Osteocyte (in vitro differentiated cells): ENCODE measurements at places on chromosomes 4 and X. TPM values are rescaled to one million over a fixed set of nuclear protein-coding genes. Genes with fewer than 3 reads are reported as not detected.

DNA sequence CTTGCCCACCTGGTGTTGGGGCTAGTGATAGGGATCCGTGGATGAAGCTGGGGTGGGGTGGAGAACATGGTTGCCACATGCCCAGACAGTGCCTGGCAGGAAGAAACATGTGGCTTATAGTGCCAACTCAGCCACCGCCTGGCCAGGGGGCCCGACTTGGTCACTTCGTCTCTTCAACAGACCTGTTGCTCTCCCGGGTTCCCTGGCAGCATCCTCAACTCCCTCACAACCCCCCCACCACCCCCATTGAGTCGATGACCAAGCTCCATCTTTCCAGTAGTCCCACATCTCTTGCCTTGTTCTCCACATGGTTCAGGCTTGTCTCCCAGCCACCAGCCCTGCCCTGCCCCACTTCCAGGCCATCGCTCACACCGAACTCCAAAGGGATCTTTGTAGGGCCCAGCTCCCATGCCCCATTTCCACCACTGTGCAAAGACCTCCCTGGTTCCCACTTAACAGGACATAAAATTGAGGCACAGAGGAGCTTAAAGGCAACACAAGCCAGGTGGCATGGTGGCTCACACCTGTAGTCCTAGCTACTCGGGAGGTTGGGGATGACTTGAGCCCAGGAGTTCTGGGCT is 7.8 kb downstream of the PNCK start:
- no peak for DNase-seq

GRCh38 chr4:177229331-177229730 is 80.3 kb upstream of the NEIL3 start:
- DNase-seq: no peak

DNA sequence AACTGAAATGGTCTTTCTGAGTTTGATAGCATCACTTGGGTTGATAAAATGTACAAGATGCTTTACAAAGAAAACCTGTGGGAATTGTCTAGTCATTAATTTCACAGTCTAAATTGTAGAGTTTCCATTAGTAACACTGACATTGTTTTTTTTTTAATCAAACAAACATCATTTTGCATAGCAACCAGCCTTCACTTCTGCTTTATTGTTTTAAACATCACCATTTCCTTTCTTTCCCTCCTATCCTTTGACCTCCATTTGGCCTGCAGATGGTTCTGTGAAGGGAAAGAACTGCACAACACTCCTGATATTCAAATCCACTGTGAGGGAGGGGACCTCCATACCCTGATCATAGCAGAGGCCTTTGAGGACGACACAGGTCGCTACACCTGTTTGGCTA is 171.1 kb downstream of the PALLD start:
- no peak for DNase-seq

- DNase-seq: no peak
Measured at GRCh38 chr4:143531380-143531779, 17.9 kb downstream of the SMARCA5 start.

- no peak for DNase-seq
Measured at GRCh38 chr4:186790630-186791029, 67.0 kb upstream of the FAT1 start.

DNA sequence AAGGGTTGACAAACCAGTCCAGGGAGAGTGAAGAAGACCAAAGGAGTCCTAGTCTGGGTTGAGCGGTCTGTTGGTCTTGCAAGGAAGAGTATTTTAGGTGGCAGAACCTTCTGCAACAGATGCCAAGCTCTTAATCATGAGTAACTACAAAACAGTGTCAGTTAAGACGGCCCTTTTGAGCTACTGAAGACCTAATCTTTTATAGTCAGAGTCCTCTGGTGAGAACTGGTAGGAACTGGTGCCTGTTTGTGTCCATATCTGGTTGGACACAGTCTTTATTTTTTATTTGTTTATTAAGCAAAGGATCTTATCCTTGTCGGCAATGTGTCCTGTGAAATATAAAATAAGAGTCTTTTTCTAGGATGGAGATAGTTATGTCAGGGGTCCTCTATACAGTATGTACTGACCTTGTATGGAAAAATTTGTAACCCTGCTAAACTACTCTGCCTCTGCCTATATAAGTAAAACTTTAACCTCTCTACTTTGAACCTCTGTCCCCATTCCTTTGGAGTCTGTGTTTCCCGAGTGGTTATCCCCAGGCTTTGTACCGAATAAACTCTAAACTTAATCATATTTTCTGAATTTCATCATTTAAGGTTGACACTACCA is 47.1 kb downstream of the FAM13A start:
- no peak for DNase-seq

GRCh38 chrX:17441965-17442364 is 67.0 kb downstream of the NHS start:
- no peak for DNase-seq

GRCh38 chr4:54877006-54877405 is 219.2 kb downstream of the KIT start:
- no peak for DNase-seq

DNA sequence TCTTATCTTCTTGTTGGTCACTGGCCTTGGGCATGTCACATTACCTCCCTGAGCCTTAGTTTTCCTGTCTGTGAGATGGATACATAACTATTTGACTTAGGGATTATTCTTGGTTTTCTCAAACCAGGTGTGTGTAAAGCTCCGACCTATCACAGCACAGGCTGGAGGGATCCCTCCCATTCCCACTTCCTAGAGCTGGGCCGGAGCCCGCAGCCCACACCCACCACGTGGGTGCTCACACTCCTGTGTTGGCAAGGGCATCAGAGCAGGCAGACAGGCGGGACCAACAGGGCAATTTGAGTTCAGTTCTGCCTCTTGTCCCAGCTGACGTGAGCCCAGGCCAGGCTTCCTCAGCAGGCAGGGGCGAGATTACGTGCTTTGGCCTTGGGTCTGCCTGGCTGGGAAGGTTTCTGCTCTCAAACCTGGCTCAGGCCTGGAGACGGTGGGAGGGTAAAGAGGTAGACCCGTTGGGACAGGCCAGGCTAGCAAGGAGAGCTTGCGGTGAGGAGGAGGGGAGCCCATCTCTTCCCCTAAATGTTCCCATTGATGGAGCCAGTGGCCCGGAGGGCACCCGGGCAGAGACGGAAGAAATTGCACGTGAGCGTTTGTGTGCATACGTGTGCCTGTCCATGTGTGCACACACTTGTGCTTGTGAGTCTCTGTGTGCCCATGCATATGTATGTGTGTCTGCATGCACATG is 734 bp upstream of the SH3TC1 start:
- no peak for DNase-seq

GRCh38 chr4:100907465-100908454 is 389.9 kb upstream of the EMCN start:
- DNase-seq: no peak

DNA sequence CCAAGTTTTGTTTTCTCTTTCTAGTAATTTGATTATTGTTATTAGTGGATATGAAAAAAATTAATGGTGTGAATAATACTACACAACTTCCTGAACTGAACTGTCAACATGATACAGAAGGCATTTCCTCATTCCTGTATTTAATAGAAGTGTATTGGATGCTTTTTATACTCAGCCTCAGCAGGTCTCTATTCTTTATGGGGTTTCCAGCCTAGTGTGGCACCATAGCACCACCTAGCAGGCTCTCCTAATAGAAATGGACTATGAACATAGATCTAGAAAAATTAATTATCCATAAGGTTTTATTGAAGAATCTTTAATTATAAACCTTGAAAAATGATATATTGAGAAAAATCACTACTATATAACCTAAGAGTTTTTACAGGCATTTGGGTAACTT is 52.4 kb downstream of the GLRB start:
- no peak for DNase-seq

GRCh38 chrX:14043209-14043608 is 13.5 kb upstream of the GEMIN8 start:
- DNase-seq: no peak

- peak; percentile 88 for DNase-seq
Measured at GRCh38 chrX:16946361-16946964, at the start of gene REPS2. Gene REPS2, plus strand, starts transcription at chrX:16946658. Its CDS starts 204 bp downstream, at chrX:16946862.

DNA sequence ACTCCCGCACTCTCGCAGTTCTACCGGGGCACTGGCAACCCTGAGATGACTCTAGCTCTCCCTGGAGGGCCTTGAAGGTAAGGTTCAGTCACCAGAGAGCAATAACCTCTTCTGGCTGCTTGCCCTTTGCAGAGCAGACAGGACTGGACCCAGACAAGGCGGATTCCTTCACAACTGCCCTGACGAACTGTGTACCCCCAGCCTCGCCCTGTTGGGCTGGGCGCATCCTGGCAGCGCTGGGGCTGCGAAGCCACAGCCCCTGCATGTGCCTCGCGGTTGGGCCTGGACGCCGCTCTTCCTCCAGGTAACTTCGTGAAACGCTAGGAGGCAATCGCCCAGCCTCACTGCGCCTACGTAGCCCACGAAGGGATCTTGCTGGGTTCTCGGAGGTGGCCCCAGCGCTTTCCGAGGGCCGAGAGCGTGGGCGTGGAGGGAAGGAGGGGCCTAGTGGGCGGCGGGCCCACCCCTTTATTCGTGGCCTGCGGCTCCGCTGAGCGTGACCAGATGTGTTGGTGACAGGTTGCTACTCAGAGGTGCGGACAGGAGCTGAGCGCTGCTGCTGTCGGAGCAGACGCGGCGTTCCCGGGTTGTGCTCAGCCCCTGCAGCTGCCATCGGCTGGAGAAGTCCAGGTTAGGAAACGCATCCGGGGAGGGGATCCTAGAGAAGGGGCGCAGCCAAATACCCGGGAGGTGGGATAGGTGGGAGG is 1.9 kb upstream of the MAMLD1 start:
- peak; percentile 81 for DNase-seq

- no peak for DNase-seq
Measured at GRCh38 chr4:169663831-169664230, 43.5 kb downstream of the CLCN3 start.

DNA sequence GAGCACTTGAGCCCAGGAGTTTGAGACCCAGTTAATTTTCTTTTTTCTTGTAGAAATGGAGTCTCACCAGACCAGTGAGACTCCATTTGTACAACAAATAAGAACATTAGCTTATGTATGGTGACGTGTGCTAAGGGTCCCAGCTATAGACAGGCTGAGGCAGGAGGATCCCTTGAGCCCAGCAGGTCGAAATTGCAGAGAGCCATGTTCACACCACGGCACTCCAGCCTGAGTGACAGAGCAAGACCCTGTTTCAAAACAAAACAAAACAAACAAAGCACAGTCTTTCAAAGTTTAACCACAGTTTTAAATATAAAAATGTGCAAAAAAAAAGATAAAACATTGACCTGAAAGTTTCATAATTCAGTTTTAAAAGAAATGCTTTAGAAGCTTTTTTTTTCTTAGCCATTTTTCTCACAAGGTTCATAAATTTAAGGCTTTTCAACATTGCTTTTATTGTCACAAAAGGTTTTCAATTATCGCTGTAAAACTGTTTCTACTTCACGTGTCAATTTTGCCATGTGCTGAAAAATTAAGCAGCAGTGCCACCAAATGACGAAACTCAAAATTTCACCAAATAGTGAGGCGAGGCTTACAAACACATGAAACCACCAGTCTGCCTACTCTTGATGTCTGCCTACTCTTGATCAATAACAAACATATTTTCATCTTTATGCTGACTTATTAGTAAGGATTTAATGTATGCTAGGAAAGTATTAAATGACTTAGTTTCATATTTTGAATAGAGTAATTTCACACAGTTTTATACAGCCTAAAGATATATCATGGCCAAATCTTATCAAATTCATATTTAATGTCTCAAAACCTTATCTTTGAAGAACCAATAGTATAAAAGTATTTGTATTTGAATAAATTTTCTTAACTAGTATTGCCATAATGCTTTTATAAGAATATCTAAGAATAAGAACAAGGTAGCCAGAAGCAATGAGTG is 126.3 kb downstream of the NEK1 start:
- DNase-seq: no peak

Gene TRIM75
- not detected in 2 replicates for total RNA-seq

Gene GPAT3
- total RNA-seq: not detected in 2 replicates

Gene PDCL2
- not detected in 2 replicates for total RNA-seq

Gene PPEF1
- total RNA-seq: 0.18 and 1.2 TPM in 2 replicates

Gene RPGR
- 5.7 and 9.2 TPM in 2 replicates for total RNA-seq

Gene PDE6B
- total RNA-seq: 1.6 TPM in 2 replicates

Gene DMP1
- not detected in 2 replicates for total RNA-seq

Gene TRIM60
- not detected in 2 replicates for total RNA-seq

Gene ZNF157
- total RNA-seq: 0.13 and 0.16 TPM in 2 replicates

Gene SMIM10L2A
- total RNA-seq: 0.21 and 0.32 TPM in 2 replicates
